ENCODE measurements at places on chromosomes 1 and 21.

GRCh38 chr21:24577301-24577700 is 1030.0 kb downstream of the MRPL39 start:
- no peak for DNase-seq

- DNase-seq: no peak
Measured at GRCh38 chr1:209335178-209335577, 248.3 kb upstream of the CAMK1G start.

DNA sequence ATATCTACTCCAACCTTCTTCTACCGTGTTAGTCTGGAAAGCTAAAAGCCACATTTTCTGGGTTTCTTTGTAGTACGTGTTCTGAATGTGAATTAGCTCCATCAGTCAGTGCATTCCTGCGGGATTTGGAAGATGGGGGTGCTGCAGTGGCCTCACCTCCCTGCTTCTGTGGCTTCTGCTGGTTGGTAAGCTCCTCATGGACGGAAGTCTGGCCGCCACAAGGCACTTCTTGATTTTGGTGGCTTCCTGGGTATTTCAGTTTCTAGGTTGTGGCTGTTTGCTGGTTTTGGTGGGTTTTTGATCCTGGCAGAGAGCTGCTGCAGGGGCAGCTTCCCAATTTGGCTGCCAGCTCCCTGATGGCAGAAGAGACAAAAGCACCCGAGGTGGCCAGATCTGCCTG is 20.9 kb upstream of the TACSTD2 start:
- no peak for DNase-seq

DNA sequence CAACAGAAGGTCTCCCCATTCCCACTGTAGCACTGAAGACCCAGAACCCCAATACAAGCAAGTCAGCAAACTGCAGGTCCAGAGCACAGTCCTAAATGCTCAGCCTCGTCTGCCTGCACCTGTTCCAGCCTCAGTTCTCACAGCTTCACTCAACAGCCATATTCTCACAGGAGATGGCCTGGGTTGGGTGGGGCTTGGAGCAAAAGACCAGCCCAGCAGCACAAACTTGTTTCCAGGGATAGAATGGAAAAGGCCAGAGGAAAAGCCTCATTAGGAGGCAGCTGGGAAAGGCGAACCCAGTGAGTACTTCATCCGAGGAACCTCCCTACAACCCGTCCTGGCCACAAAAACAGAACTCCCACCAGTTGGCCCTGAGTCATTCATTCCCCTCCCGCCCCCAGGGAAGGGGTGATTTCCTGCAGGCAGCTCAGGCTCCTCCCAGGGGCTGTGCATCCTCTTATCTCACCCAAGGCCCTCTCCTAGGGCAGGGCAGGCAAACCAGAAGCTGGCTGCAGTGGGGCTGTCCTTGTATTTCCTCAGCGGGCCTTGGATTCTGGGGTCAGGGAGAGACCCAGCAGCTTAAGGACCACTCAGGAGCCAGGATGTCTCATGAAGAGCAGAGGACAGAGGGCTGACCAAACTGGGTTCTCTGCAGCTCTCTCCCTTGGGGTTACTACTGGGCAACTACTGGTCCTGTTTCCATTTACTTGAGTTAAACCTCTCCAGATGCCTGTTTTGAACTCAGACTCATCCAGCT is 7.4 kb upstream of the MPL start:
- peak; percentile 19 for DNase-seq

- DNase-seq: no peak
Measured at GRCh38 chr1:99943223-99943794, 26.5 kb upstream of the SLC35A3 start.

- no peak for DNase-seq
Measured at GRCh38 chr1:95742591-95743089, 508.6 kb downstream of the RWDD3 start.

DNA sequence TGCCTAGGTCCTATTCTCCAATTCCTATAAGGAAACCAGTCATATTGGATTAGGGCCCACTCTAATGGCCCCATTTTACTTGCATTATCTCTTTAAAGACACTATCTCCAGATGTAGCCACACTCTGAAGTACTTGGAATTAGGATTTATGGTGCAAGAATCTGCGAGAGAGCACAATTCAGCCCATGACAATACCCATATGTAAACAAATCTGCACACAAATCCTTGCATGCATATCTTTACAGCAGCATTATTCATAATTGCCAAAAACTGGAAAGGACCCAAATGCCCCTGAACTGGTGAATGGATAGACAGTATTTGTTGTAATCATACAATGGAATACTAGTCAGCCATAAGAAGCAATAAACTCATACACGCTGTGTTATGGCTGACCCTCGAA is 229.8 kb upstream of the ADAMTS5 start:
- DNase-seq: no peak

DNA sequence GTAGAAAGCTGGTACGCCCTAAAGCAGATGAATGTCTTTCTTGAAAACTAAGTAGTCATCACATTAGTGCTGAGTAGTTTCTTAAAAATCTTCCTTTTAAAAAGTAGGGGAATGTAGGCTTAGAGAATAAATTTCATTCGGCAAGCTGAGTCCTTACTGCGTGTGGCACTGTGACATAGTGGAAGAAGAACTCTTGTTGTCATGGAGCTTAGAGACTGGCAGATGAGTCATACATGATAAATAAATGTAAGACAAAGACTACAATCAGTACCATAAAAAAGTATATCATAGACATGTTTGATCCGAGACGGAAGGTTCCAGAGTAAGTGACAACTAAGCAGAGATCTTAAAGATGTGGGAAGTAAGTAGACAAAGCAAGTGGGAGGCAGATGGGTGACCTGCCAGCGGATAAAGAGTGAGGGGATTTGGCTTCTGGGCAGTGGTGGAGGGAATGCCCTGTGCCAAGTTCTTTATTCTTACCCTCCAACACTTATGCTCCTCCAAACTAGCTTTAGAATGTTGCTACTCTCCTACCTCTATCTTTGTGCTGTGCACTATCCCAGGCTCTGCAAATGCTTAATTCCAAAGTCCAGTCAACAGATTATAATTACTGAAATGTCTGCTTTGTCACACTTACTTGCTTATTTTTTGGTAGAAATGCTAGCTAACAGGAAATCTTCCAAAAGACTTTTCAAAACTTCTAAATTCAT is 608.5 kb upstream of the USP24 start:
- no peak for DNase-seq

- no peak for DNase-seq
Measured at GRCh38 chr1:25501235-25502058, 42.0 kb upstream of the LDLRAP1 start.

- no peak for DNase-seq
Measured at GRCh38 chr1:25566730-25567341, 23.4 kb downstream of the LDLRAP1 start.

- DNase-seq: no peak
Measured at GRCh38 chr1:24683713-24684162, 40.6 kb downstream of the SRRM1 start.

DNA sequence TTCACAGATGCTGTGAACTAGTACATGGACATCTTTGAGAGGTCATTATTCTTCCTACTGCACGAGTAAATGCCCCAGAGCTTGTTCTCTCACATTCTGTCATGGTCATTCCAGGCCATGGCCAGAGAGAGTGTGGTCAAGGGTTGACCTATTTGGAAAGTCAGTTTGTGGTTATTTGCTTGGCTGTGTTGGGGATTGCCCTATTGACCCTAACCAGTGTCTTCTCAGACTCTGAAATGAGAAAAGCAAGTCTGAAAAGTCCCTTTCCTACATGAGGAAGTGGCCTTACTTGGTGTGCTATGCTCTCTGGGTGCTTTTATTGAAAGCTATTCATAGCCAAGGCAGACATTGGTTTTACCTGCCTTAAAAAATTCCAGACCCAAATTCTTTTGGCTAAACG is 26.6 kb downstream of the CLIC6 start:
- DNase-seq: no peak

DNA sequence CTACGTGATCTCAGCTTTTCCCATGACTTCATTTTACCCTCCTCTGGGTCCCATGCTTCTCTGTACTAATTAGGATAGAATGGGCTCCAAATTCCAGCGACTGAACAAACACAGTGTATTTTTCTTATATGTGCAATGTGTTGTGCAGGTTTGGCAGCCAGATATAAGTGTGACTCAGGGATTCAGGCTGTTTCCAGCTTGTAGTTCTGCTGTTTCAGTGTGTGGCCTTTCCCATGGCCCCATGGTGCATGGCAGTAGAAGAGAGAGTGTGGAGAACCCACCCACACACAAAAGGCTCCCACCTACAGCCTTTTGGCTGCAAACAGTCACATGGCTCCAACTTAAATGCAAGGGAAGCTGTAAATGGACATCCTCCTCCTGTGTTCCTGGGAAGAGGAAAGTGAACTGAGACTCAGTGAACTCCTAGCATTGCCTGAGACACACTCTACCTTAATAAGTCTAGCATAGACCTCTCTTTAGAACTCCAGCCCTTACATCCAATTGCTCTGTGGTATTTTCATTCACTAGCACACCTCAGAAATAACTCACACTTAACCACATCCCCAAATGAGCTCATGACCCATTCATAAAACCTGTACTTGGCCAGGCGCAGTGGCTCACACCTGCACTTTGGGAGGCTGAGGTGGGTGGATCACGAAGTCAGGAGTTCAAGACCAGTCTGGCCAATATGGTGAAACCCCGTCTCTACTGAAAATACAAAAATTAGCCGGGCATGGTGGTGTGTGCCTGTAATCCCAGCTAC is 58.7 kb downstream of the KIAA0040 start:
- DNase-seq: no peak

DNA sequence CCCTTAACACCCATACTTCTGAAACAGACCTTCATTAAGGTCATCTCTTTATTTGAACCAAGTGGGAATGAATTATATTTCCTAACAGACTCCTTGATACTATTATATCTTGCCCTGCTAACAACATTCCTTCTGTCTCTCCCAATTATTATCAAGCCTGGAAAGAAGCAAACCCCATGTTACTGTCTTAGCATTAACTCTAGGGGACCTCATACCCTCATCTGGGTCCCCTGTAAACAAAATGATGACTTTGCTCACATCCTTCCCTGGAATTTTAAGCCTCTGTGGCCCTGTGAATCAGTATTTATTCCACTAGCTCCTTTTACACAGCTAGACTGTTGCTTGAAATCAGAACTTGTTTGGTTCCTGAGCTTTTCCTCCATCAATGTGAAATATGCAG is 38.3 kb upstream of the BCL10 start:
- DNase-seq: no peak

- DNase-seq: no peak
Measured at GRCh38 chr1:201760516-201760915, 68.4 kb upstream of the IPO9 start.

DNA sequence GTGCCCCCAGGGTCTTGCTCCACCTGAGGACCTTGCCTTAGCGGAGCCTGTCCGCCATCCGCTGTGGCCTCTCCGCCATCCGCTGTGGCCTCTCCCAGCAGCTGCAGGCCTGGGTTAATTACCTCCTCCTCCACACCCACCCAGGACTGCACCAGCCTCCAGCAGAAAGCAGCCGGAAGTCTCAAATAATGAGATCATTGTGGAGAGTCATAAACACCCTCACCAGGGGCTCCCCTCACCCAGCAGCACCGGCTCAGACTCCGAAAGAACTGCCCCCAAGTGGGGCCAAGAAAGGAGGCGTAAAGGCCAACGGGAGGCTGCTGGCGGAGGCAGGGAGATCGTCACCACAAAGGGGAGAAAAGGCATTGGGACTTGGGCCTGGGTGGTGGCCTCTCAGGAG is 10.7 kb upstream of the GPR153 start:
- no peak for DNase-seq

GRCh38 chr1:55179177-55179835 is 35.9 kb downstream of the USP24 start:
- DNase-seq: no peak

- DNase-seq: no peak
Measured at GRCh38 chr1:185668013-185668412, 66.2 kb upstream of the HMCN1 start.

- no peak for DNase-seq
Measured at GRCh38 chr1:154430903-154431302, 25.8 kb downstream of the IL6R start.

DNA sequence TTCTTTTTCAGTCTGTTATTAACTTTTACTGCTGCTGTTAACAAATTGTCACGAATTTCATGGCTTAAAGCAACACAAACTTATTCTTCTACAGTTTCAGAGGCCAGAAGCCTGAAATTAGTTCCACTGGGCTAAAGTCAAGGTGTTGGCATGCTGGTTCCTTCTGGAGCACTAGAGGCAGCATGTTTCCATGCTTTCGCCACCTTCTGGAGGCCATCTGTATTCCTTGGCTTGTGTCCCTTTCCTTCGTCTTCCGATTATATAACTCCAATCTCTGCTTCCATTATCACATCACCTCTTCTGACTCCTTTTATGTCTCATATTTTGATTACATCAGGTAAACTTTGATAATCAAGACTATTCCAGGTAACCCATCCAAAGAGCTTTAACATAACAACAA is 1742.1 kb downstream of the BRINP3 start:
- DNase-seq: no peak

DNA sequence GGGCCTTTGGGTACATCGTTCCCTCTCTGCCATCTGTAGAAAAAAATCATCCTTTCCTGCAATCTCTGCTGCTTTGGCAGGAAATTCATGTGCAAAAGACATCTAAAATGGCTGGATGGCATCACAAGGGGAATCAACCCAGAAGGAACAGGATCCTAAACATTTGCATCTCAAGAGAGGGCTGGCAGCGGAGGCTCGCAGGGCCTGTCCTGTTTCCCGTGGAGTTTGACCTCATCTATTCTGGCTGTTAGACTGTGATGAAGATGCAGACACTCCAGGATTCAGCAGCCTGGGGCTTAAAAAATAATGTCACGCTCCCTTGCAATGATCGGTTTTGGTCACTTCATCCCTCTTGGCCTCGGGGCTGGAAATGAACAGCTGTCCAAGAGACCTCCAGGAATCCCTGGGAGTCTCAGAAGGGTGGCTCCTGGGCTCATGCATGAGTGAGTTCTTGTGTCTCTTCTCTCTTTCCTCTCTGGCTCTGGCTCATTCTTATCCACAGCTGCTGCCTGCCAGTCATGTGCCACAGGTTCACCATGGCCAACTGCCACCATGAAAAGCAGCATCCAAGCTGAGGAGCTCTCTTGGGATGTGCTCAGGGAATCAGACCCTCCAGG is 16.1 kb upstream of the PCP4 start:
- DNase-seq: no peak

- no peak for DNase-seq
Measured at GRCh38 chr1:6544831-6545230, 9.5 kb downstream of the NOL9 start.

GRCh38 chr1:20137604-20138003 is 1.5 kb upstream of the PLA2G2F start:
- no peak for DNase-seq

DNA sequence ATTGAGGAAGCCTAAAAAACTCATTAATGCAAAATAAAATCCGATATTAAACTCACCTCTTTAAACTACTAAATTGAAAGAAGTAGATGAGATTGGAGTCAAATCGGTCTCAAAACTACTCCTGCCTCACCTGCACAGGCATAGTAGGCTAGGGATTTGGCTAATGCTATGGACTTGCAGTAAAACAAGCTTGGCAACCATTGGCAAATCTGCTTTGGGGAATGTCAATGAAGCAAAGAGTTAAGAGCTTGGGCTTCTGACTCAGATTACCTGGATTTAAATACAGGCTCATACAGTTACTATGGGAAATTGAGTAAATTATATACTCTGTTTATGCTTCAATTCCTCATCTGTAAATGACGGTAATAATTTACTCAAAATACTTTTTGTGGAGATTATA is 111.4 kb downstream of the TTLL7 start:
- no peak for DNase-seq

Measured in stimulated activated CD8-positive, alpha-beta memory T cell treated with anti-CD3 and anti-CD28 coated beads, Interleukin-7, amount 100 ng/mL, for 24 hours (primary cell).